Suppressor macrophage treated with lipopolysaccharide for 4 hours (primary cell): ENCODE measurements at places on chromosomes 7 and 10.

GRCh38 chr7:142557971-142558582, 191.2 kb upstream of the PRSS1 start:
- DNase-seq = peak; percentile 77

GRCh38 chr7:92808006-92808405, 28.4 kb downstream of the CDK6 start:
- DNase-seq = peak; percentile 51

DNA sequence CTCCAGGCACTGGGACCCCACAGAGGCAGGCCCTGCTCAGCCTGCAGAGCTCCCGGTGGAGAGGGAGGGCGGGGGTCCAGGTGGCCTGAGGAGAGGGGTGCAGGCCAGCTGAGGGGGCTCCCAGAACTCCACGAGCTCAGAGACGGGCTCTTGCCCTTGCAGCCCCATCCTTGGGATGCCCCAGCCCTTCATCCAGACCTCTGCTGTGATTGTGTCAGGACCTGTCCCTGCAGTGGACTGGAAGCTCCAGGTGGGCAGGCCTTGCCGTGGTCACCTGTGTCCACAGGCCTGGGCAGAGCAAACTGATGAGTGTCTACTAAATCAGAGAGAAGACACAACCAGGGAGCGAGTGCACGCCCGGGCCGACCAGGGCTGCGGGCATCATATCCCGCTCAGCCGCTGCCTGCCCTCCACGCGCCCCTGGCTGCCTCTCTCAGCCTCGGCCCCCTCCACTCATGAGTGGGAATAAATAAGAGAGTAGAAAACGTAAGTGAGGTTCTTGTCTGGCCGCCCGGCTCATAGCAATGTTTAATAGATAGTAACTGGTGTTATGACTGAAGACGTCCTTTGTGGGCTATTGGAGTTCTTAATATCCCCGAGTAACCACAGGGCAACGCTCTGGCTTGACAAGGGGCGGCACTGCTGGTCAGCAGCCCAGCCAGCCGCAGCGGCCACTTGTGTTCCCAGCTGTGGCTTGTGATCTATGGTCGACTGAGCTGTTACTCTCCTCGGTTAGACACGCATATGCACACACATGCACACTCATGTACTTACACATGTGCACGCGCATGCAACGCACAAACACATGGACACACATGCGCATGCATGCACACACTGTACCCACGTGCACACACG, 105.6 kb downstream of the LHPP start:
- no peak for DNase-seq

- DNase-seq = no peak
These were observed 10.2 kb downstream of the KAZALD1 start for GRCh38 chr10:101071885-101072433.

DNA sequence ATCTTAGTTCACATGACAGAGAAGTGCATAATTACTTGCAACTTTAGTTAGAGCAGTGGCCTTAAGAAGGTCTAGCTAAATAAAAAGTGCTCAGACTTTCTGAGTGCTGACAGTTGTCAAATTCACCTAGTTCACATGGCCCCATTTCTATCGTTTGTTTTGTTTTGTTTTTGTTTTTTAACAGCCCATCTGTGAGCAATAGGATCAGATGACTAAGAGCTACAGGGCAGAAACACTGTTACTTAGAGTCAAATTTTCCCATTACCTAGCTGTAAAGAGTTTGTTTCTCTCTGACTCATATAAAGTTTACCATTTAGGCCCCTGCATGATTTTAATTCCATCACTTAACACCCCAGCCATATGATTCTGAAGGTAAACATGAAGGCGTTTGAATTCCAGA, 18.8 kb downstream of the CAV1 start:
- DNase-seq = no peak

- no peak for DNase-seq
These were observed 41.2 kb upstream of the AGR3 start for GRCh38 chr7:16923019-16923418.

DNA sequence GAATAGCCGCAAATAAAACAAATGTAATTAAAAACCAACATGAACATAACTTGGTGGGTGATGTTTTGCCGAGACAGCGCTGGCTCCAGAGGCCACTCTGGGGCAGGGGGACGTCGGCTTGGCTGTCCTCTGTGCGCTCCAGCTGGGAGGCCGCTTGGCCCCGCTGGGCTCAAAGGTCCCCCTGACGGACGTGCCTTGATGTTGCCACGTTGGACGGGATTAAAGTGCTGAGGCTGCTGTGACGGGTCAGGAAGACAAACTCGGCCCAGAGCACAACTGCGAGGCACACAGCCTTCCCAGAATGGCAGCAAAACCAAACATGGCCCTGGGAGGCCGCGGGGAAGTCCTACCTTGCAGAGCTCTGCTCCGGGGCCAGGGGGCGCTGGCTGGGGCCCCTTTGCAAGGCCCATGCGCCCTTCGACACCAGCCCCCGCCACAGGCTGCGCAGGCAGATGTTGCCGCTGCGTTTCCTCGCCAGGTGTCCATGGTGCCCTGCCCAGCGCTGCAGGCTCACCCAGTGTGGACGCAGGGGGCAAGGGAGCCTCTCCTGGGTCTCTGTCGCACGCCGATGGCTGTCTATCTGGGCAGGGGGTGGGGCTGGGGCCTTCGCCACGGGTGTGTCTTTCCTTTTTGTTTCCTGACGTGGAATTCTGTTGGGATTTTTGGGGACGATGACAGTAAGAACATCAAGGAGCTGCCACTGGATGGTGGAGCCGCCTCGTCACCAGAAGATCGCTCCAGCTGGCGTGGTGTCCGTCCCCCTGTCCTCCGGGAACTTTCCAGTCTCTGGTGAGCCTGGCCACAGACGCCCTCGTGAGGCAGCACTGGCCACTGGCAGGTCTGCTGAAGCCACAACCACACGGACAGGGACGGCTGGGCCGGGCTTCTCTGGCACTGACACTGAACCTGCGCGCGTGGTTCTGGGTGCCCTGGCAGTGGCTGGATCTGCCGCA, 99.6 kb upstream of the DIP2C start:
- peak; percentile 69 for DNase-seq

DNA sequence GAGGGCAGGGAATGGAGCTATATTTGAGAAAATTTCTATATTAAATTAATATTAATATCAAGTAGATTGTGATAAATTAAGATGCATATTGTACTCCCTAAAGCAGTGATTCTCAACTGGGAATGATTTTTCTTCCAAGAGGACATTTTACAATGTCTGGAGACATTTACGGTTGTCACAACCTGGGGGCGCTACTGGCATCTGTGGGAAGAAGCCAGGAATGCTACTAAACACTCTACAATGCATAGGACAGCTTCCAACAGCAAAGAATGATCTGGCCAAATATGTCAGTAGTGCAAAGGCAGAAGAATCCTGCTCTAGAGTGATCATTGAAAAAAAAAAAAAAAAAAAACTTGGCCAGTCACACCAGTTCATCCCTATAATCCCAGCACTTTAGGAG, 100.0 kb downstream of the LSM5 start:
- no peak for DNase-seq
